Activated naive CD8-positive, alpha-beta T cell treated with anti-CD3 and anti-CD28 coated beads, Interleukin-2, amount 50 U/mL, for 24 hours (primary cell): ENCODE measurements at places on chromosomes 12 and 14.

DNA sequence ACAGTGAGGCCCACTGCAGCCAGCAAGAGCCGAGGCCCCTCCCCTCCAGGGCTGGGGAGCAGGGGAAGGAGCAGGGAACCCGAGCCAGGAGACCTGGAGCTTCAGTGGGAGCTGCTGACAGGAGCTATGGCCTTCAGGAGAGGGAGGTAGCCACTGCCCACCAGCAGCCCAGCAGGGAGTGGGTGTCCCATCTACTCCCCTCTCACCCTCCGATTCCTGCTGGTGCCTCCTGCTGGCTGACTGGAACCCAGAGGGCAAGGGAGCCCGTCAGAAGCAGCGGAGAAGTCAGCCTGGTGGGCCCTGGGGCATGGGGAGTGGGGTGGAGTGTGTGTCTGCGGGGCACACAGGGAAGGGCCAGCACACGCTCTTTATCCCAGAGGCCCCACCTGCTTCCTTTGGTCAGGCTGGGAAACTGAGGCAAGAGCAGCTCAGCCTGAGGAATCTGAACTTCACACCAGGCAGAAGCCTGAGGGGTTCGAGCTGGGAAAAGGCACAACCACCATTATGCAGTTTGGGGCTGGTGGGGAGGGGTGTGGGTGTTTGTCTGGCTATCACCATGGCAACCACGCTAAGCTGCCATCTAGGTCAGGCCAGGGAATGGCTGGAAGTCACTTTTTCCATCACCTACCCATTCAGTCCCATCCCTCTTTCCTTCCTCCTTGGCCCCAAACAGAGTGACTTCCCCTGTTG, 36.8 kb upstream of the PLEKHG6 start:
- DNase-seq: no peak

DNA sequence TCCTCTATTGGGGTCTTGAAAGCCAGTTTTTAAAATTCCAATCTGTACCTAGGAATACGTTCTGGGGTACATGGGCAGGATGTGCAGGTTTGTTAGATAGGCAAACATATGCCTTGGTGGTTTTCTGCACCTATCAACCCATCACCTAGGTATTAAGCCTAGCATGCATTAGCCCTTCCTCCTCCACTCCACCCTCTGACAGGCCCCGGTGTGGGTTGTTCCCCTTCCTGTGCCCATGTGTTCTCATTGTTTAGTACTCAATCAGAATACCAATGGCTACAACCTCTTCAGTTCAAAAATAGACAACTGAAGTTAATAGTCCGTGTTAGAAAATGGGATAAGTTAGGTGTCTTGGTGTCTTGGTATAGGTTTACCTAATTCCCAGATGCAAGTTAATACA, 3.4 kb downstream of the NTS start:
- no peak for DNase-seq

- no peak for DNase-seq
Measured at GRCh38 chr12:16880864-16881285, 274.9 kb upstream of the LMO3 start.

DNA sequence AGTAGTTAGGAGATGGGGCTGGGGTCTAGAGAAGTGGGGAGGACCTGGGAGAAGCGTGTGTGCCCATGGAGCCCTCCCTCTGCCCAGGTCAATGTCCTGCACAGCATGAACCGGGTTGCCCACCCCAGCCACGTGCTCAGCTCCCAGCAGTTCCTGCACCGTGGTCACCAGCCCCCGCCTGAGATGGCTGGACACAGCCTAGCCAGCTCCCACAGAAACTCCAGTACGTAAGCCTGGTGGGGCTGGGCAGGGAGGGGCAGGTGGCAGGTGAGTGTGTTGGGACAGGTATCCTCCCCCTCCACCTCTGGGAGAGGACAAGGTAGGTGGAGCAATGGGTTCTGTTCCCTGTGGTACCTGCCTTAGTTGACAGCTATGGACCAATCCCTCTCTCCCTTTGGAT, 20.7 kb downstream of the CLSTN3 start:
- DNase-seq: no peak

DNA sequence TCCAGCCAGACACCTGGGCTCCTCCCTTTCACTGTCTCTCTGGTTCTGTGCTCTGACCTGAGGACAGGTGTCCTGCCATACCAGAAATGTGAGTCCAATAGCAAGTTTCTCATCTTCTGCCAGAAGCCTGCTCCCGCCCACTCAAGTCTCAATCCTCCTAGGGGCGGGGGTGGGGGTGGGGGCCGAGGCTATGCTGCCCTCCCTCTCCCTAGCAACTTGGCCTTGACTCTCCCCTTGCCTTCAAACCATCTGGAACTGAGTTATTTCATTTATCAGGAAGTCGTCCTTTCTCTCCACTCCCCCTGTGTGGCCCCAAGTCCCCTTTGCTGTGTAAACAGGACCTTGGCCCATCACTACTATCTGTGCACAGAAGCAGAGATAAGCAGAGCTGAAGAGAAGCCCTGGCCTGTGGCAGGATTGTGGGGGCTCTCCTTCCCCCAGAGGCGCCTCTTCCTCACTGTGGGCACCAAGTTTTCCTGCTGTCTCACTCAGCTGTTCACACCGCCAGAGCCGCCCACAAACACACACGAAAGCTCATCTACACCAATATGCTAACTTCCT, 117.1 kb downstream of the DPF3 start:
- no peak for DNase-seq

DNA sequence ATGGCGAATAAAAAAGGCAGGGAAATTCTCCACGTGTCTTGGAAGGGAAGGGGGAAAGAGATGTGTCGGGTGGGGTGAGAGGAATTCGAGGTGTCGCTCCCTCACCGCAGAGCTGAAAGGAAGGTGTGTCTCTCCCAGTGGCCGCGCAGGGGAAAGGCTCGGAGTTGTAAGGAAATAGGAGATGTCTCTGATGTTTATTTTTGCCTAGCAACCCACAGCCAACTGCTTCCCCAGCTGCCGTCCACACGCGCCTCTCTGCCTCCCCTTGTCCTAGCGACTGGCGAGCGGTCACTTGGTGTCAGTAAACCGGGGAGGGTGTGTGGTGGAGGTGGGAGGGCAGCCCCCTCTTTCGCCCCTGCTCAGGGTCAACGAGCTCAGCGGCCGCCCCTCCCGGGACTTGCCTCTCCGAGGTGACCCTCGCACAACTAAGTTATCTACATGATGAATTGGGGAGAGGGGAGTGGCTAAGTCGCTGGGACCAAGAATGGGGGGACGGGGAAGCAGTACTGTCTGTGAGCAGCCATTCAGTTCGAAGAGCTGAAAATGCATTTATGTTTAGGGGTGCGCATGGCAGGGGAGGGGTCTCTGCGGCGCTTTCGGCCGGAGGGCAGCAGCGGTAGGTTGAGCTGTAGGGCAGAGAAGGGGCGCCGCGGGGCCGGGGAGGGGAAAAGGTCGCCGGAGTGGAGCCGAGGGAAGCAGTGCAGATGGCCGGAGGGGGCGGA, 585 bp upstream of the DYRK2 start:
- peak; percentile 46 for DNase-seq

DNA sequence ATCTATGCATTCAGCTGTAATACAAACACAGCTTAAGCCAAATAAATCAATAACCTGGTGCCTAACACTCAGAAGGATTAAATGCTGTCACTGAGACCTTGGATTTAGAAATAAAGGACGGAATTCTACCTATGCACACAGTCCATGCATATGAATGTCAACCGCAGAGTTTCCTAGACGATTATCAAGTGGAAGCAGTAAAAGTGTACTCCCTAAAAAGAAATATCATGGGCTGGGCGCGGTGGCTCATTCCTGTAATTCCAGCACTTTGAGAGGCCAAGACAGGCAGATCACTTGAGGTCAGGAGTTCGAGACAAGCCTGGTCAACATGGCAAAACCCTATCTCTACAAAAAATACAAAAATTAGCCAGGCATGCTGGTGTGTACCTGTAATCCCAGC, 188.2 kb upstream of the DYRK2 start:
- no peak for DNase-seq

GRCh38 chr14:99675951-99676350, 8.1 kb upstream of the CYP46A1 start:
- DNase-seq: no peak

- DNase-seq: peak; percentile 47
Measured at GRCh38 chr12:55624056-55624455, 12.6 kb upstream of the OR10P1 start.

- no peak for DNase-seq
Measured at GRCh38 chr12:291153-291723, 28.6 kb upstream of the SLC6A13 start.

- no peak for DNase-seq
Measured at GRCh38 chr14:45290547-45290946, 37.5 kb upstream of the MIS18BP1 start.

- no peak for DNase-seq
Measured at GRCh38 chr14:52121441-52121840, 52.6 kb upstream of the NID2 start.

DNA sequence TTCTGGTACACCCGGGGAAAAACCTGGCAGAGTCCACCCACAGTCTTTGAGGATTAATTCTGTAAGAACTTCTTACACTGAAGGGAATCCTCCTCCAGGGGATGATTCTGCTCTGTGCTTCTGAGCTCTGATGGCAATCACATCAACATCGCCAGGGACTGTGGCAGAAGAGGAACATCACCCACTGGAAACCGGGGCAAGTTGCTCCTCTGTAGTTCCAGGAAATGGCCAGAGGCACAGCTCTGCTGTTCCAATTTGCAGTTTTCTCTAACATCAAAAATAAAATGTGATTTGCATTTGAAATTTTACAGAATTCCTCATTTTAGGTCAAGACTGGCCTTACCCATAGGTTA, 207.6 kb downstream of the DAD1 start:
- no peak for DNase-seq

- no peak for DNase-seq
Measured at GRCh38 chr14:89675590-89675989, 258.6 kb upstream of the FOXN3 start.

GRCh38 chr14:90523544-90523943, 126.7 kb downstream of the CALM1 start:
- no peak for DNase-seq

- no peak for DNase-seq
Measured at GRCh38 chr12:12599750-12600643, 11.7 kb upstream of the CREBL2 start.

- no peak for DNase-seq
Measured at GRCh38 chr14:68753690-68754089, 39.2 kb downstream of the ZFP36L1 start.

- DNase-seq: no peak
Measured at GRCh38 chr12:128571906-128572810, 251.6 kb downstream of the SLC15A4 start.

DNA sequence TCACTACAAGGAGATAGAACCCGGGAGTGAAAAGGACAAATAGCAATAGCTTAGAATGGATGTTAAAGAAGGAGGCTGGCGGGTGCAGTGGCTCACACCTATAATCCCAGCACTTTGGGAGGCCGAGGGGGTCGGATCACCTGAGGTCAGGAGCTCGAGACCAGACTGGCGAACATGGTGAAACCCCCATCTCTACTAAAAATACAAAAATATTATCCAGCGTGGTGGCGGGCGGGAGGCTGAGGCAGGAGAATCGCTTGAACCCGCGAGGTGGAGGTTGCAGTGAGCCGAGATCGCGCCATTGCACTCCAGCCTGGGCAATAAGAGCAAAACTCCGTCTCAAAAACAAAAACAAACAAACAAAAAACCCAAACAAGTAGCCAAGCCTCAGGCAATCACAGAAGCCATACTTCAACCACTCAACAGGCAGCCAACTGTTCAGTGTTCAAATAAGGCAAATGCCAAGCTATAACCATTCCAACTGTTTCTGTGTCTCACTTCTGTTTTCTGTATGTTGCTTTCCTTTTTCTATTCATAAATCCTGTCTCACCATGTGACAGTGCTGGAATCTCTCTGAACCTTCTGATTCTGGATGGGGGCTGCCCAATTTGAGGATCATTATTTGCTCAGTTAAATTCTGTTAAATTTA, 3.9 kb upstream of the SPTLC2 start:
- DNase-seq: no peak

DNA sequence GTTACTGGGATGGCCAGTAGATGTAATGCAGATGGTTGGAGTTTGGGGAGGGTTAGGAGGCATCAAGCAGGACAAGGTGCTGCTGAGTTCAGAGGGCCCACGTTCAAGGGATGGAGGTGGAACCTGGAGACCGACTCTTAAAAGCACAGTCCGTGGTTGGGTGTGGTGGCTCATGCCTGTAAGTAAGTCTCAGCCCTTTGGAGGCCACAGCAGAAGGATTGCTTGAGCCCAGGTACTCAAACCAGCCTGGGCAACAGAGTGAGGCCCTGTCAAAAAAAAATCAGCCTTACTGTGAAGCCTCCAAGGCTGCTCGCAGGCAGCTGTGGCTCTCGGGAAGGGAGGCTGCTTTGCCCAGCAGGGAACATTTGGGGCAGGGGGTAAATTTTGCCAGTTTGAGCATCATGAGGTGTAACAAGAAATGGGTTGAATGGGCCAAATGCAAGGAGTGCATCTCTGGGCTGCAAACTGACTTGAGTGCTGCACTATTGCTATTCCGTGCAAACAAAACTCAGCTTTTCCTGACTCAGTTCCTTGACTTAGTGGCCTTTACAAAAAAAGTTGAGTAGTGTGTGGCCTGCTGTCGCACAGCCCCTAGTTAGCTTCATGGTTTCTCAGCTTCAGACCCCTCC, 55.0 kb downstream of the ANAPC7 start:
- DNase-seq: no peak

- DNase-seq: no peak
Measured at GRCh38 chr12:124910561-124911478, 3.6 kb downstream of the UBC start.

- peak; percentile 78 for DNase-seq
Measured at GRCh38 chr14:69625299-69626131, 14.1 kb downstream of the SUSD6 start.

- DNase-seq: no peak
Measured at GRCh38 chr12:29759950-29760349, 23.8 kb downstream of the TMTC1 start.

GRCh38 chr14:31084385-31084784, 58.2 kb upstream of the STRN3 start:
- DNase-seq: no peak

GRCh38 chr12:121610239-121611149, 15.8 kb upstream of the ORAI1 start:
- no peak for DNase-seq

DNA sequence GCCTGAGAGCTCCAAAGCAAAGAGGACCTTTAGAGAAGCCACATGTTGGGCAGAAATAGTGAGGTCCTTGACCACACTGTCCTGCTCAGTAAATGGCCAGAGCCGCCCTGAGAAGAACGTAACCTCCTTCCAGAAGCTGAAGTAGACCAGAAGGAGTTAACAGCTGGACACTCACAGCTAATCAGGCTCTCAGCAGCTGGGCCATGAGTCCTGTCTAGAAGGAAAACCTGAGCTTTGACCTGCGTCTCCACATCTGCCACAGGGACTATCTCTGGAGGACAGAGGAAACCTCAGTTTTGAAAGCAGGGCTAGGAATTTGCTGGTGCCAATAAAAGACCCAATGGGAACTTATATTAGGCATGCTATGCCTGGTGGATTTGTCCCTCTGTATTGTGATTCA, 12.3 kb upstream of the DHRS4 start:
- no peak for DNase-seq

DNA sequence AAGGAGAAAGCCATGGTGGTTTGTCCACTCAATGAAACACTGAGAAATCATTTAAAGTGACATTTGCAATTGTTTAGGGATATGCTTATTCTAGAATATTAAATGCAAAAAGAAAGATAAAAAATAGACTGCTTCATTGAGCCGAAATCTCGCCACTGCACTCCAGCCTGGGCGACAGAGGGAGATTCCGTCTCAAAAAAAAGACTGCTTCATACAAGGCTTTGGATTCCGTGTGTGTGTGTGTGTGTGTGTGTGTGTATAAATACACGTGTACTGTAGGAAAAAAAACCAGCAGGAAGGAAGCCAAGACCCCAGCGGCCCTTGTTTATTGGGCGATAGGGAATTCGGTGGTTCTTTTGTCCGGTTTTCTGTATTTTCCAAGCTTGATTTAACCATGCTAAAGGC, 3.2 kb upstream of the ZNF839 start:
- DNase-seq: no peak
